ENCODE measurements at places on chromosomes 3 and 15. TPM values are rescaled to one million over a fixed set of nuclear protein-coding genes. Genes with fewer than 3 reads are reported as not detected.

DNA sequence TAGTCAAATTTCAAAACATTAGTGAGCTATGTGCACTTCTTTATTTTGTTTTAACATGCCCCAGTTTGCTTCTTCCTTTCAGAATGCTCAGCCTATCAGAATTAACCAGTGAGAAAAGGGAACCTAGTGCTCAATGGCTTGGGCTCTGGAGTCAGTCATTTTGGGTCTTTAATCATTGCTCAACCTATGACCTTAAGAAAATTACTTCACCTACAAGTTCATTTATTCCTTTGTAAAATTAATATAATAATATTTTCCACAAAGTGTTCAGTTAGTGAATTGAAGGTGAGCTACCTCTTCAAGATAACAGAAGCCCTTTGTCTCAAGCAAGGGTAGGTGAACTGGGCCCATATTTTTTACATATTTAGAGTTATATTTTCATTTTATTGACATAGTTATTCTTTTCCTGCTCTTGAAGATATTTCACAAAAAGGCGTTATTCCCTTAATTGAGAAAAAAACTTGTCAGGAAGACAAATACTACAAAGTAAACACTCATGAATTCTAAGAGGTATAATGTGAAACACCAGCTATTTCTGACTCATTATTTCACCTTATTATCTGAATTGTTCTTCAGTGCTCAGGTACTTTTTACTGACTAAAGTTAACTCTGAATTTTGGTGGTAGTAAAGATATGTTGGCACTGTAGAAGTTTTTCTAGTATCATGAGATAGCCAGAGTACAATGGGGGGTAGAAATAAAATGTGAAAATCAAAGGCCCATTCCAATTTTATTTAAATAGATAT lies 415.5 kb downstream of the NAALADL2 start:
- DNase-seq = no peak

DNA sequence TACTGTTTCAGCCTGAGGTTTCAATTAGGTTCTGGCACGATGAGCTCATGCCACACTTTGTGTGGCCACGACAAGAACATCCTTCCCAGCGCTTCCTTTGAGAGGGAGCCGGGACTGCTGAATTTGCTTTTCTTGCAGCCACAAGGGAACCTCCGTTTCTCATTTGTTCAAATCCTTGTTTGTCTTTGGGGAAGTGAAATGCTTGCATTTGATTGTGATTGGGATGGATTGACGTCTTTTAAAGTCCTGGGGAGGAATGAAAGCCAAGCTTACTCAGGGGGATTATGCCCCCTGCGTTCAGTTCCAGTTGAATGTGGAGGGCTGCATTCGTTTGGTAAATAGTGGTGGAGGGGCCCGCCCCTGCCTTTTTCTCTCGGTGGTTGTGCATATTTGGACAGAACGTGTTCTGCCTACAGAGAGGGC lies 277.6 kb downstream of the THSD4 start:
- DNase-seq = no peak

DNA sequence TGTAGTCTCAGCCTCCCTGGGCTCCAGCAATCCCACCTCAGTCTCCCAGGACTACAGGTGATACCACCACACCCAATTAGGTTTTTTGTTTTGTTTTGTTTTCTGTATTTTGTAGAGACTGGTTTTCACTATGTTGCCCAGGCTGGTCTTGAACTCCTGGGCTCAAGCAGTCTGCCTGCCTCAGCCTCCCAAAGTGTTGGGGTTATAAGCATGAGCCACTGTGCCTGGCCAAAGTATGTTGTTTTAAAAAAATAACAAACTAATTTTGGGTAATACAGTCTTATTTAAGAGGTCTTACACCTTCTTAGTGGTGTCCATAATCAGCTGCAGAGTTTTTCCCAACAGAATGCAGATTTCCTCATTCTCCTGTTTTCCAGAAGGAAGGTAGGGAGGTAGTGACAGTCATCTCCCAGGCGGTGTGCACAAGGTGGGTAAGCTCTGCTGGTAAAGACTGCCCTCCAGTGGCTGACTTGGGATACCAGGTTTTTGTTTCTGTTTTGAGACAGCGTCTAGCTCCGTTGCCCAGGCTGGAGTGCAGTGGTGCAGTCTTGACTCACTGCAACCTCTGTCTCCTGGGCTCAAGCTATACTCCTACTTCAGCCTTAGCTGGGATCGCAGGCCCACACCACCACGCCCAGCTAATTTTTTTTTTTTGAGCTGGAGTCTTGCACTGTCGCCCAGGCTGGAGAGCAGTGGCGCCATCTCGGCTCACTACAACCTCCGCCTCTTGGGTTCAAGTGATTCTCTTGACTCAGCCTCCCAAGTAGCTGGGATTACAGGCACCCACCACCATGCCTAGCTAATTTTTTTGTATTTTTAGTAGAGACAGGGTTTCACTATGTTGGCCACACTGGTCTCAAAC lies 58.4 kb downstream of the MAP6D1 start:
- DNase-seq = no peak

Gene GOLGA8G
- not detected for total RNA-seq

DNA sequence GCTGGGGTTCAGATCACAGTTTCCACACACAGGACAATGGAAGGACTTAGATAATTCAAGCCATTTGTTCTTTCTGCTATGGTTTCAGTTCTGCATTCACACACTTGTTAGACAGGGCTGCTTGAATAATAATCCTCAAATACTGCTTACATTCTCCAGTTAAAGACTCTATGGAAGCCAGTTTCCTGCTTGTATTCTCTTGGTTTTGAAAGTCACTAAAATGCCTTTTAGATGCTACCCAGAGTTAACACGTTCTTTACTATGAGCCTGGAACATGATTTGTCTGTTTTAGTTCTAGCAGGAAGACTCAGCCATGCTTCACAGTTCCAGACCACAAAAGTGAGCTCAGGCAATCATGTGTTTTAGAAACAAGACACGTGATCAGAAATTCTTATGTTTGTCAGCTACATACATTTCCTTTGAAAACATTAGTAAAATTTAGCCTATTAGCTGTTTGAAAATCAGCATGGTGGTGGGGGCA lies 152.4 kb downstream of the LEKR1 start:
- DNase-seq = no peak

DNA sequence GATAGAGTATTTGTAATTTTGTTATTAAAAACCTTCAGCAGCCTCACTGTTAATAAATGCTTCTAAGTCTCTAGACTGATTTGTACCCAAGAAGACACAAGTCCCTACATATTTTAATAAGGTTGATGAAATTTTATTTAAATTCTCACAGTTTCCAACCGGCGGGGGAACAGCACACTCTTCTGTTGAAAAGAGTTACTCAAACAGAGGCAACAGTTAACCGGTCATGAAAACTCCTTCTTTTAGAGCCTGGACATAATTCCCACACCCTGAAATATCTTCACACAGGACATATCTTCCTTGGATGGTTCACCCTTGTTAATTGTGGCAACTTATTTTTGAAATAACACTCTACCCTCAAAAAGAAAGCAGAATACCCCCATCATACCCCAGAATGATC lies 278.8 kb downstream of the FOXP1 start:
- DNase-seq = no peak

Gene GASK1A
- total RNA-seq = 37.3 TPM

Gene CD276
- 67.6 TPM for total RNA-seq

Gene SKOR1
- total RNA-seq = 0.78 TPM
